ENCODE measurements at places on chromosomes 13 and 19.

GRCh38 chr13:44764302-44764692 is 188.2 kb upstream of the TSC22D1 start:
- no peak for DNase-seq

- no peak for DNase-seq
These were observed 112.4 kb downstream of the ZNF429 start for GRCh38 chr19:21617740-21618339.

- no peak for DNase-seq
These were observed at the start of gene MATK for GRCh38 chr19:3785938-3786824. Gene MATK, minus strand, starts transcription at chr19:3786381. Its CDS starts 1,246 bp downstream, at chr19:3785135.

DNA sequence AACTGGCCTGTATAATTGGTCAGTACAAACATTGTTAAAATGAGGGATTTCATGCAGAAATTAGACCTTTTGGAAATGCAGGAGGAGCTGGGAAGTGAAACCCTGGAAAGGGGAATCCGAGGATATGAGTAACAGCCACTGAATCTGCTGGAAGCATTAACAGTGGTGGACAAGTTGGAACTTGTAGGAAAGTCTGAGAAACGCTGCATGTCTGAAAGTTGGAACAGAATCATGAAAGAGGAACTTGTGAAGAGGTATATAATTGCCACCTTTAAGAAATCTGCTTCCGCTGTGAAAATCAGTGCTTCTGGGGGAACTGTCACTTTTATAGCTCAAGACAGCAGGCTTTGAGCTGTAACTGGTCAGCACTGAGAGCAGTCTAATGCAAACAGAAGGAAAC is 716.5 kb upstream of the PRR20A start:
- DNase-seq = no peak

DNA sequence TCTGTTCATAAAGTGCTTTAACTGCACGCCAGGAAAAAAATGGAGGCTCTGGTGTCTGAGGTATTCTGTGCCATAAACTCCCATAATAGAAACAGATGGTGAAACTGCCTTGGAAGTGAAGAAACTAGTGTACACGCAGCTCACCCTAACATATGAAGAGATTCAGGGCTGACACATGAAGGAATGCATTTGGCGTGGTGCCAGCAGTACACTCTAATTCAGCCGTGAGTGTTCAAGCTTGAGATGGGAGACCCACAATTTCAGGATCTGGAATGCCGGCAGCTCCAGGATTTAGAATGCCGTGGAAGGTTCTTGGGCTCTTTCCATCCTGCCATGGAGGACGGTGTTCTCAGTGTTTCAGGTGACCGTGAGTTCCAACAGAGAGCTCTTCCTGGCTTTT is 478.4 kb downstream of the TSHZ3 start:
- no peak for DNase-seq

DNA sequence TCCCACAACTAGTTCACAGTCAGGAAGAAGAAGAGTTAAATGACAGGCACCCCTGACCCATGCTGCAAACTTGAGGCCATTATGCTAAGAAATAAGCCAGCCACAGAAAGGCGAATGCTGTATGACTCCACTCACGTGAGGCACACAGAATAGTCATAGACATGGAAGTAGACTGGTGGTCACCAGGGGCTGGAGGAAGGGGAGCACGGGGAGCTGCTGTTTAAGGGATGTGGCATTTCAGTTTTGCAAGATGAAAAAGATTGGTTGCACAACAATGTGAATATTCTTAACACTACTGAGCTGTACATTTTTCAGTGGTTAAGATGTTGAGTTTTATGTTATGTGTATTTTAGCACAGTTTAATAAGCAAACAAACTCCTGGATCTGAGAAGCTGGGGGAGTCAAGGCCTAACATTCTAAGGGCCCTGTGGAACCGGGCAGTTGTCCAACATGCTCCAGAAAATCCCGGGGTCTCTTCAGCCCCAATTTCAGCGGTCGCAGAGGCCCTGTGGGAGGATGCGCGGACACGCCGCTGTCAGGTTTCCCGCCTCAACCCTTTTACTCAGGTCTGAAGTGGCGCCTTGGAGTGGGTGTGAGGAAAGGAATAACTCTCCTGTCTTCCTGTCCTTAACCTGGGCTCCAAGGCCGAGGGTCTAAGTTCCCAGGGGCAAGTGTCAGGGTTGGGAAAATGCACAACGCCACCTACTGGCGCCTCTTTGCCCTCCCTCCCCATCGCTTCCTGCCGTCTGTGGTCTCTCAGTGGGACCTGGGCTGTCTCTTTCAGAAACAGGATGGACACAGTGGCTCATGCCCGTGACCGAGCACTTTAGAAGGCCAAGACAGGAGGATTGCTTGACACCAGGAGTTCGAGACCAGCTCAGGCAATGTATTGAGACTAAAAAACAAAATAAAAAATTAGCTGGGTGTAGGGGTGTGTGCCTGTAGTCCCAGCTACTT is 4.4 kb upstream of the TMEM272 start:
- no peak for DNase-seq

DNA sequence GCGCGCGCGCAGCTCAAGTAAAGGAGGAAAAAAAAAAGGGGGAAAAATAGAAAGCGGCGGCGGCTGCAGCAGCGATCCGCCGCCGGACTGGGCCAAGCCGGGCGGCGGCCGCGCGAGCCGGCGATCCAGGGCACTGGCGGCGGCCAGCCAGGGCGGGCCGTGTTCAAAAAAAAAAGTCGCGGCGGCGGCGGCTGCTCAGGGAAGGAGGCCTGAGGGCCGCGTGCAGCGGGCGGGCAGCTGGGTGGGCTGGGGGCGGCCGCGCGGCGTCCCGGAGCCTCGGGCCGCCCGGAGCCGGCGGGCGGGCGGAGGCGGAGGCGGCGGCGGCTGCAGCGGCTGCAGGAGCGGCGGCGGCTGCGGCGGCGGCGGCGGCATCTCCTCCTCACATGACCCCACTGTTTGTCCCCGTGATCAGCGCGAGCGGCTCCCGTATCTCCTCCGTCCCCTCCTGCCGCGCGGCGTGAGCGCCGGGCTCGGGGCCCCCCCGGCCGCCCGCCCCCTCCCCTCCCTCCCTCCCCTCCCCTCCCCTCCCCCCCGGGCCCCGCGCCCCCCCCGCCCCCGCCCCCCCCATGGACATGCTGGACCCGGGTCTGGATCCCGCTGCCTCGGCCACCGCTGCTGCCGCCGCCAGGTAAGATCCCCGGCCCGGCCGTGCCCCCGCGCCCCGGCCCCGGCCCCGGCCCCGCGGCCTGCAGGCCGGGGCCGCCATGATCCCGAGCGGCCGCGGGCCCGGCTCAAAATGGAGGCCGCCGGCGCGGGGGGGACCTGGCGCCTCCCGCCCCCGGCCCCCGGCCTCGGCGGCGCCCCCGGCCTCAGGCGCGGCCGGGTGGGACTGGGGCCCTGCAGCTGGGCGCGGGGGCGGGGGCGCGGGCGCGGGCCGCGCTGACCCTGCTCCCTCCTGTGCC is at the start of gene USF2:
Gene USF2, plus strand, starts transcription at position 427 of the 902 bp plus-strand sequence. Its CDS starts 140 bp downstream, at position 567.
- peak; percentile 25 for DNase-seq

DNA sequence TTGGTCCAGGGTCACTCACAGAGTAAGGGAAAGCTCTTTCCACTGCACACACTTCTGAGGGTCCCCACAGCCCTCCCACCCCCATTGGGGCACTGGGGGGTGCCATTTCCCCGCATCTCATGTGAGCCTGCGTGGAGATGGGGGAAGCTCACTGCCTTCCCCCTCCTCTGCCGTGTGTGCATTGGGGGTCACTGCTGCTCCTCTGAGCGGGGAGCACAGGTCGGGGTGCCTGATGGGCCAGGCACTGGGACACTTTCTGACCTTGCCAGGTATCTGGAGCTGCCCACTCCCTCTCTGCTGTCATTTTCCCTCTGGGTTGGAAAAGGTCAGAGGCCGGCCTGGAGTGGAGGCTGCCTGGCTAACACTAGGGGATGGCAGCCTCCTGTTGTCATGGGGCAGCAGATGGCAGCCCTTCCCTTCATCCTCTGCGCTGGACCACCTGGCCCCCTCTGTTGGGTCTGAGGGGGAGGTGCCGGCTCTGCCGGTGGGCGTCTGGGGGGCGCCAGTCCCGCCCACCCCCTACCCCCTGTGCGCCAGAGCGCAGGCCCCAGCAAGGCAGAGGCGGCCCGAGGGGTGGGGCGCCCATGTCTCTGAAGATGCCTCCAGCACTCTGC is 9.1 kb downstream of the SSBP4 start:
- no peak for DNase-seq
